ENCODE measurements at places on chromosomes 16 and 17.
A peak's percentile ranks its signal among the peaks of the same experiment; 100 is the strongest.

- no peak for DNase-seq
Observed at GRCh38 chr17:67151717-67152116, 93.3 kb downstream of the HELZ start.

DNA sequence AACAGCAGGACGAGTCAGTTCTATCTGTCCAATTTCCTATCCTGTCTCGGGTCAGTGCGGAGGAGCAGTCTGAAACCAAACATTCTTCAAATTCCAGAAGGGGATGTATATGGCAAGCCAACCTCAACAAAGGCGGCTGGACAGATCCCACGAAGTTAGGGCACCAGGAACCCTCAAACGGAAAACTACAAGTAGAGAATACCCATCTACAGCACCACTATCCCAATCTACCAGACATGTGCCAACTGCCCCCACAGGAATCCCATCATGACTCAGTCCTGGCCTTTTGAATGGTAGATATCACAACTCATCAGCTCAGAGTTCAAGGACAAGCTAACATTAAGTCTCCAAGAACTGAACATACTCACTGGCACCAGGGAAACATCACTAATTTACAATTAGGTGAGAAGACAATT, 2.3 kb downstream of the NAT9 start:
- DNase-seq = no peak

DNA sequence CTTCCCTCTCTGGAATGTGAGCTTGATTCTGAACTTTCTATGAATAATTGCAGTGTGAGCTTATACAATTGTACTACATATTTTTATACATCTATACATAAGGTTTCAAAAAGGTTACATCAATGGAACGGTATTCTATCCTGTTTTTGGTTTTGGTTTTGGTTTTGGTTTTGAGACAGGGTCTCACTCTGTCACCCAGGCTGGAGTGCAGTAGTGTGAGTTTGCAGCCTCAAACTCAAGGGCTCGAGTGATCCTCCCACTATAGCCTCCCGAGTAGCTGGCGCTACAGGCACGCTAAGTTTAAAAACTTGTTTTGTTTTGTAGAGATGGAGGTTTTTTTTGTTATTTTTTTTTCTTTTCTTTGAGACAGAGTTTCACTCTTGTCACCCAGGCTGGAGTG, 1.1 kb downstream of the CTRB1 start:
- no peak for DNase-seq

GRCh38 chr17:8073627-8074484, 13.7 kb downstream of the ALOX12B start:
- DNase-seq = peak; percentile 72

- DNase-seq = no peak
Observed at GRCh38 chr16:82024316-82024715, 10.7 kb upstream of the HSD17B2 start.

DNA sequence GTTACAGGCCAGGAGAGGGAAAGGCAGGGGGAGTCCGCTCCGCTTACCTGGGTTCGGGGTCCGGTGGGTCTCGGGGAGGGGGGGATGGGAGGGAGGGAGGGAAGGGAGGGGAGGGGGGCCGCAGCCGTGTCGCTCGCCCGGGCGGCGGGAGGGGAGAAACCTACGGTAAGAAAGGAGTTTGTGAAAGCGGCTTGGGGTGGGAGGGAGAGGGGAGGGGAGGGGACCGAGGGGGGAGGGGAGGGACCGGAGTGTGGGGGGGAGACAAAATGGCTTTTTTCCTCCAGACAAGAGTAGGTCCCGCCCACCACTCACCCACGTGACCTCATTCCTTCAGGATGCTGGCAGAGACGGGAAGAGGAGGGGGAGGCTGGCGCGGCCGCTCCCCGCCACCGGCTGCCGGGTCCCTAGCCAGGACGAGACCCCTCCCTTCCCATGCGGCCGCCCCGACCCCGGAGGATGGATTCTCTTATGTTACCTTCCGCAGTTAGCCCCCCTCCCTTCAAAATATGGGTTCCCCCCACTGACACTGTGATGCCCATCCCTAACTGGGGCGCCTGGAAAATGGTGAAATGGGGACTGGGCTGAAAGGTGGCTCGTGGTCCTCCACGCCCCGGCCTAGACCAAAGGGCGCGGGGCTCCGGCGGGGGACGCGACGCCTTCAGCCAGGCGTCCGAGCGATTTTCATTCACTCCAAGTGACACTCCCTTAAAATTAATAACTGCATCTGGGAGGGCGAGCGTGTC, at the start of gene PCGF2:
Gene PCGF2 (minus strand): TSS at position 188 of the 743 bp plus-strand sequence. CDS start 7,934 bp downstream, outside the sequence.
- no peak for DNase-seq

DNA sequence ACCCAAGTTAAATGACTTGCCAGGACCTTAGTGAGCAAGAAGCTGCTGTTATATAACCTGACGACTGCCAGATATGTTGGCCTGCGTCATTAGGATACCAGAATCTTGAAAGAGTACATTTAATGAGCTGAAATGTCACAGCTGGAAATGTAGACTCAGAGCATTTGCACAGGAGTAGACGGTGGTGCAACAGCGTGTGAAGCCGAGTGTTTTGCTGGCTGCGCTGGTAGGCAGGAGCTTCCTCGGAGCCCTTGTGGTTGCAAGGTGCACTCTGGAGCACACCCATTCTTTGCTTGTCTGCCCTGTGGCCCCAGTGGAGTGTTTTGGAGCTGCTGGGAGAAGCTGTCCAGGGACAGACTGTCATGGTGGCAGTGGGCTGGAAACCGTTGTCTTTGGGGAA, 79.3 kb downstream of the BANP start:
- no peak for DNase-seq

- DNase-seq = no peak
Observed at GRCh38 chr17:10802496-10803284, 1.2 kb downstream of the TMEM238L start.

GRCh38 chr17:30379303-30379902, 676 bp downstream of the CPD start:
- peak; percentile 23 for DNase-seq

DNA sequence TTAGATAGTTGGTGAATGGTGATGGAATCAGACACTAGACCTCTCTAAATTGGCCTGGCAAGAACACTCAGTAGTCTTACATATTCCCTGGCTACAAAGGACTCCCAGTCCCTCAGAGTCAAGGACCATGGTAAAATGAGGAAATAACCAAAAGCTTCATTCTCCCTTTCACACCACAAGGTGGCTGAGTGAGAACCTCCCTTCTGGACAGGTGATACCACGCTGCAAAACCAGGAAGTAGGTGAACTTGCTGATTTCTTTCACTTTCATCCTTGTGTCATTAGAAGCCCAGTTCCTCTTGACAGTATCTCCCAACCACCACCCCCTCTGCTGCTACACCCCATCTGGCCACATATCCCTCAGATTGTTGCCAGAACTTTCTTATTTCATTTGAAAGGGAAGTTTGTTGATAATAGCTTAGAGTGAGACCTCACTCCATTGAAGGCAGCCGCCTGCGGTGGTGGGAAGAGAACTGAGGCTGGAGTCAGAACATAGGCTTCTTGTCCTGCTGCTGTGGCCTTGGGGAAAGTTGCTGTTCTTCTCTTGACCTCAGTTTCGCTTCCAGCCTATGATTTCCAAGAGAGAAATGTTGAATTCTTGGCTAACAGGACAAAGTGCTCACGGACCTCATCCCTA, 290.6 kb upstream of the CCL2 start:
- no peak for DNase-seq

- DNase-seq = no peak
Observed at GRCh38 chr17:61567045-61567802, 23.8 kb downstream of the NACA2 start.

- DNase-seq = no peak
Observed at GRCh38 chr16:10566613-10567012, 13.8 kb downstream of the EMP2 start.

GRCh38 chr17:15106540-15106939, 158.6 kb downstream of the PMP22 start:
- DNase-seq = no peak

DNA sequence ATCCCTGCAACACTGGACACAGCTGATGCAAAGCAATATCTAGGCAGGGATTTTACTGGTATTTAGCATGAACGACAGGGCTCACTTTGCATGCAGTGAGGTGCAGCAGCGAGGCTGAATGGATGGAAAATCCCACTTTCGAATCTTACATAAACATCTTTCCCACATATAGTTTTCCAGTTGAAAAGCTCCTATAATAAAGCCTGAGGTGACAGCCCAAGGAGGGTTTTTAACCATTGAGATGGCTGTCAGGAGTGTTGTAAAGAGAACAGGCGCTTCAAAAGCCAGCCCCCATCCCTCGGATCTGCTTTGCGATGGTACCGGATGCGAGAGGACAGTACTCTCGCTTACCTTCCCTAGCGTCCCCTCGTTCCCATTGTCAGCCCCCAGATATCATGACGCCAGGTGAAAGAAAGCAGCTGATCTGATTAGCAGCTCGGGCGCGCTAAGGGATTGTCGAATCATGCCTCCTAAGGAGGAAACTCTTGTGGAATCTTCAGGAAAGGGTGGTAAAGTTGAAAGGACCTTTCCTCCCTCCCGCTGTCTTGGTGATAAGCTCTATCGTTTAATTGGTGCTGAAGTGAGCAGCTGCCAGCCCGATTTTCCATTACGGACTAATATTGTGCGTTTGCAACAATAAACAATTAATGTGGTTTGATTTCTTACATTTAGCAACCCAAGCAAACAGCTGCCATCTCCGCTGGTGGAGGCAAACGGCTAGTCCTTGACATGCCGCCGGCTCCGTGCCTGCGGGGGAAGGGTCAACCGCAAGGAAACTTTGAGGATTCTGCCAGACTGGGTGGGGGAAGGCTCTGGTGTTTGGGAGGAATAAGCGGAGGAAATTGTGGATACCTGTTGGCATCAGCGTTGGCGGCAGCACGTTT, 1.8 kb downstream of the CDH8 start:
- DNase-seq = no peak

- no peak for DNase-seq
Observed at GRCh38 chr17:10628756-10629155, 28.4 kb downstream of the MYH3 start.

GRCh38 chr16:2015117-2015946, 4.3 kb upstream of the NPW start:
- DNase-seq = no peak

DNA sequence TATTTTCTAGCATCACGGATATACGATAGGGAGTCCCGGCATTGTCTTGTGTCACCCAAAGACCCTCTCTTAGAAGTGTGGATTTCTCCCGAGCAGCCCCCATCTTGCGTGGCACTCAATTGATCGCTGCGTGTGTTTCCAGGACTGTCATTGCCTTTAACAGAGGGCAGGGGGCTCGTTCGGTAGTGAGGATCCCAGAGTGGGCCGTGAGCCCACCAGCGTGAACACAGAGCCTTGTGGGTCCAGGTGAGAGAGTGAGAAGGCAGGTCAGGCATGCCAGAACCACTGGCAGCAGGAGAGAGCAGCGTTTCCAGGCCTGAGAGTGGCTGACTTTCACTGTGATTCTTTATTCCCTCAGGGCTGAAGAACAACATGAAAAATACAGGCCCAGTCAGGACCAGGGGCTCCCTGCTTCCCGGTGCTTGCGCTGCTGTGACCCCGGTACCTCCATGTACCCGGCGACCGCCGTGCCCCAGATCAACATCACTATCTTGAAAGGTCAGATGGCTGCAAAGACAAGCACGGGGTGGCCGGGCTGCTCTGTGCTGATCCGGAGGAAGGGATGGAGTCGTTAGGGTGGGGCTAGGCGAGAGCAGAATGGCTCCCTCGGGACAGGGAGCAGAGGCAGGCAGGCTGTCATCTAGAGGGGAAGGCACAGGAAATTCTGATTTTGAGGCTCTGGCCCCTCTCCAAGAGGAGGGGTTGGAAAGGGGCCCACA, 22.4 kb downstream of the C1QTNF1 start:
- no peak for DNase-seq

DNA sequence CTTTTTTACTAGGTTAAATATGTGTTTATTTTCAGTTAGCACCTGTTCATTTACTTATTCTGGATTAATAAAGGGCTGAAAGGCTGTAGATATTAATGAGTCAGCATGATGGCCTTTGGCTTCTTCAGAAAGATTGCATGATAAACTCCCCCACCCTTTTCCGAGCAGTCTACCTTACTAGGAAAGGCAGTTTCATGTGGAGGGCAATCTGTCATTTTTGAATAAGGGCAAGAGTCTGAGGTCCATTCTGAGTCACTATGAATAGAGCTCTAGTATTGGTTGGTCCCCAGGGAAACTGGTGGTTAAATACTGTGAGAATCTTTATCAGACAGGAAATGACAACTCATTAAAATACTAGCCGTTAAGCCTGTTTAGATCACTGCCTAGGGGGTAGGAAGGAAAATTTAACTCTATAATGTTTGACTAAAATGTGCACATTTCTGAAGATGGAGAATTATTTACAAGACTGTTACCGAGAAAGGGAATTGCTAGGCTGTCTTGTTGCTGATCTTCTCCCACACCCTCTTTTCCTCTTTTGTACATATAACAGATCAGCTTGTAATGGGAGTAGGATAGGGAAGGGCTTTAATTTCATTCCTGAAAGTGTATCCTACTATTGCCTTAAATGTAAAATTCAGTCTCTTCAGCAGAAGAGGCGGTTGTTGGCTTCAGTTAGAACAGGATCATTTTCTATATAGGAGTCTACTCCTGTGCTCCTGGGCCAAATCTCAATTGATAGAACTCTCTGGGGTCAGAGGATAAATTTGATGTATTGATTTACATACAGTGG, 63.3 kb downstream of the TUBD1 start:
- no peak for DNase-seq

DNA sequence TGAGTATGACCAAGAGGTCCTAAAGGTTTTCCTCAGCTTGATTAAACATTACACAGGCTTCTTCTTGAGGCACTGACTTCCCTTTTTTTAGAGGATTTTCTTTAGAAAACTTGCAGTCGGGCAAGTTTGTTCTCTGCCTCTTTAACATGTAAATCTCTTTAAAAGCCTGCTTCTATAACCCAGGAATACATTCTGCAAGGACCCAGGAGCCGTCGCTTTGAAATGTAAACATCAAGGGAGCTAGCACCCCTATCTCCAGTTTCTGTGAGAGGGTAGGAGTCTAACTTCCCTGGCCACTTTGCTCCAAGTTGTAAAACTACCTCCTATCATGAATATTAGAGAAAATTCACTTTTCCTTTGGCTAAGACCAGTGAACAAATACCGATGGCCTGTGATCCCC, 201.5 kb upstream of the CPHXL start:
- DNase-seq = no peak
